Activated CD4-positive, CD25-positive, alpha-beta regulatory T cell treated with anti-CD3 and anti-CD28 coated beads, Interleukin-2, amount 50 U/mL, for 24 hours (primary cell): ENCODE measurements at places on chromosomes 12 and 14.
A peak's percentile ranks its signal among the peaks of the same experiment; 100 is the strongest.

DNA sequence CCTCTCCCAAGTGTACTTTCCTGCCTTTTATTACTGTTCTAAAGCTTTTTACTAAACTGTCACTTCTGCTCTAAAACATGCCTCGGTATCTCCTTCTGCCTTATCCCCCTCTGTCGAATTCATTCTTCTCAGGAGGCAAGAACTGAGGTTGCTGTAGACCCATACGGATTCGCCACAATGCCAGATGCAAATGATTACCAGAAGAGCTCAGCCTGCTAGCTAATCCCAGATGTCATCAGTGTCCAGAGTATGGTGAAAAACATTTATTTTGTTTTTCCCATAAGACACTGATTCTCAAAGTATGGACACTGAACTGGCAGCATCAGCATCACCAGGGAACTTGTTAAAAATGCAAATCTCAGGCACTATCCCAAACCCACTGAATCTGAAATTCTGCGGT lies 359.3 kb downstream of the TMTC2 start:
- no peak for ATAC-seq

- no peak for ATAC-seq
These were observed 37.6 kb downstream of the MUCL1 start for GRCh38 chr12:54891717-54892478.

DNA sequence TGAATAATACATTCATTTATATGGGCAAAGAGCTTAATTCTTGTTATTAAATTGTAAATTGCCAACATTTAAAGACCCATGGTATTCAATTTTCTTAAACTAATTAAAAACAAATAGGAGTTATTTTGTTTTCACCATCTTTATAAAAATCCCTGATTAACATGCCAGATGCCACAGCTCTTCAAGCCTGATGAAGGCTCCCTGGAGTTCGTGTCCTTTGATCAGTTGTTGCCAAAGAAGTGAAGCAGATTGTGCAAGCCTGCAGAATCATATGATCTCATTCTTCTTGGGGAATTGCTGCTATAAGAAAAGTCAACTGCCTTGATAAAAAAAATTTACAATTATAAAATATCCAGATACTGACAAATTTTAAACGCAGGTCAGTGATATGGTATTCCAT lies 288.3 kb upstream of the PPFIA2 start:
- ATAC-seq = no peak

- ATAC-seq = peak; percentile 36
These were observed 530 bp upstream of the FOXN4 start for GRCh38 chr12:109309381-109310246.

GRCh38 chr12:26822026-26822425 lies 11.0 kb downstream of the ITPR2 start:
- ATAC-seq = no peak

DNA sequence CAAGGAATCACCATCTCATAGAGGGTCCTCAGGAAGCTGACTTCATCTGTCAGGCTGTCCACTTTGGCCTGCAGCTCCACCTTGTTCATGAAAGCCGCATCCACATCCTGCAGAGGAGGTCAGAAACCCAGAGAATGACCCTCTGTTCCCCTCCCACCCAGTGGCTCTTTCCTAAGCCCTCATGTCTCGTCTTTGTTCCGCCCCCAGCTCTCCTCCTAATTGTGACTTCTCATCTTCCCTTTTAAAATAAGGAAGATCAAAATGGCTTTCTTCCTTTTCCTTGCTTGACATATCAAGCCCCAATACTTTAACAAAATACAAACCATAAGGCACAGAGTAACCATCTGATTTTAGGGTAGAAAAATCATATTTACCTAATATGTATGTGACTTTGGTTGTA lies 4.4 kb downstream of the KRT76 start:
- no peak for ATAC-seq

GRCh38 chr14:60102389-60102788 lies 10.7 kb downstream of the PCNX4 start:
- ATAC-seq = no peak

DNA sequence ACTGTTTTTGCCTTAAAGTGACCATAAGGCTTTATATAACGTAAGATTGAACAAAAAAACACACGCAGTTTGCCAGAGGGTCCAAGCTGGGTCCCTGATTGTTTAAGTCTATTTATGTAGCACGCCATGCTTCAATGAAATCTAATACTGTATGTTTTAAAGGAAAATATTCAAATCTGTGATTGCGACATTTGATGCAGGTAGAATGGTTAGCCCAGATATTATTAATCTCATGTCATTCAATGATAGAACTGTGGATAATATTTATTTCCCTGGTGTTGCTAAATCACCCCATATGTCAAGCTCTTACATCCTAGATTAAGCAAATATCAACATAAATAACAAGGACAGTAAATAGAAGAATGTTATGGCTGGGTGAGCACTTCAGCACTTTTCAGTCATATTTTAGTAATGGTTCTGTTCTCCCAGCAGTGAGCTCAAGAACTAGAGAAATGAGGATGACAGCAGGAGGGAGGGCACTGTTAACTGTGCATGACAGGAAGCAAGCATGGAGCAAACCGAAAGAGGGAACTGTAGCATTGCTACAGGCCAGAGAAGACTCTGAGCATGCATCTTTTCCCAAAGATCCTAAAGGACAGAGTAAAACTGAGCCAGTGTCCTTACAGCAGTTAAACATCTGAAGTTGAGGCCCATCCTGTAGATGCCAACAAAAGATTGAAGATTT lies 465.7 kb upstream of the MGAT4C start:
- no peak for ATAC-seq

GRCh38 chr12:69099201-69099837 lies 140.1 kb upstream of the CPSF6 start:
- ATAC-seq = no peak

- peak; percentile 82 for ATAC-seq
These were observed 65.8 kb downstream of the NUMB start for GRCh38 chr14:73392329-73393257.

DNA sequence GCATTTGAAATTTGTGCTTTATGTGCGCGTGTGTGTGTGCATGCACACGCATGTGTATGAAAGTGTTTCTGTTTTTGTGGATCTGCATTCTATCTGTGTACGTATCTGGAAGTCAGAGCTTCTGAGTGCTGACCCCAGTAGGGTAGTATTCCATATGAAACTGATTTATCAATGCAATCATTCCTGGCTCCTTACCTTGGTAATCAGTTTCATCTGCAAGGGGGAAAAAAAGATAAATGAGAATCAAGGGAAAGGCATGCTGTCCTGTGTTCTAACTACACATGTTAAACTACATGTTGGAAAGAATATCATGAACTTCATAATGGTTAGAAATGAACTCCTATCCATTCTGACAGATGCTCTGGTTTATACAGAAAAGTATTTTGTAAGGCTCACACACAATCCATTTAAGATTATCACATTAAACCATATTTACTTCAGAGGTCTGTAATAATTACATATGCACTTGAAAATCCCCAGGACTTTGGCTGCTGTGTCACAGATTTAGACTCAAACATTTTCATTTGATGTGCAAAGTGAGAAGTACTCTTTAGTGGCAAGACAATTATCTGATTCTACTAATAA lies 276.1 kb upstream of the LMO3 start:
- ATAC-seq = no peak

DNA sequence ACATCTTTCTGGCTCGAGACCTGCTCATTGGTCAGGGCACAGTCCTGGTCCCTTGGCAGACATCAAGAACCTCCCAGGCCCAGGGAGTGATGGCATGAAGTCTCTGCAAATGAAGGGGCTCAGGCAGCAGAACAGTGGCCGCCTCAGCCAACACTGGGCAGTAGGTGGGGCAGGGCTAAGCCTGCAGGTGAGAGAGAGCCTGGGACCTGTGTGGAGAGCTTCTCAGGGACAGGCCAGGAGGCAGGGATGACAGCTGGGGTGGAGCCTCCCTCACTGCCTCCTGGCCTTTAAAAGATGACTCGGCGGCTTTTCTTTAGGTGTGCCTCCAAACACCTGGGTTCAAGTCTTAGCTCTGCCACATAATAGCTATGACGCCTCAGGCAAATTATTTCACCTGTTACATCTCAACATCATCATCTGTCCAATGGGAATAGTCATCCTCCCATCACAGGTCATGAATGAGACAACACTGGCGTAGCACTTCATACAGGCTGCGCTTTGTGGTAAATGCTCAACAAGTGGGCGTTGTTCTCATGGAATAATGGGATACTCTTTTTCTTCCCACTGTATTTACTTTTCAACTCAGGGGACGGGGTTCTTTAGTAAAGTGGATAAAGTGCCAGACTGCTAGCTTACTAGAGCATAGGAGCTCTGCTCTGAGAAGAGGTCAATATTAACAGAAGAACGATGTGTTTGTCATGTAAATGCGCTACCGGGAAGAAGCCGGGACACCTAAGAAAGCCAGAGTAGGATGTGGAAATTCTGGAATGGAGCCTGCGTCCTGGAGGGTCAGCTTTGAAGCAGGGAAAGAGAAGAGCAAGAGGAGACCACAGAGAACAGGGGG lies 277.4 kb downstream of the FOXN3 start:
- no peak for ATAC-seq

- ATAC-seq = no peak
These were observed 23.5 kb upstream of the HIP1R start for GRCh38 chr12:122811777-122812176.

GRCh38 chr12:11655842-11656241 lies 6.4 kb downstream of the ETV6 start:
- ATAC-seq = no peak

- no peak for ATAC-seq
These were observed 53.1 kb downstream of the DAD1 start for GRCh38 chr14:22535916-22536315.

DNA sequence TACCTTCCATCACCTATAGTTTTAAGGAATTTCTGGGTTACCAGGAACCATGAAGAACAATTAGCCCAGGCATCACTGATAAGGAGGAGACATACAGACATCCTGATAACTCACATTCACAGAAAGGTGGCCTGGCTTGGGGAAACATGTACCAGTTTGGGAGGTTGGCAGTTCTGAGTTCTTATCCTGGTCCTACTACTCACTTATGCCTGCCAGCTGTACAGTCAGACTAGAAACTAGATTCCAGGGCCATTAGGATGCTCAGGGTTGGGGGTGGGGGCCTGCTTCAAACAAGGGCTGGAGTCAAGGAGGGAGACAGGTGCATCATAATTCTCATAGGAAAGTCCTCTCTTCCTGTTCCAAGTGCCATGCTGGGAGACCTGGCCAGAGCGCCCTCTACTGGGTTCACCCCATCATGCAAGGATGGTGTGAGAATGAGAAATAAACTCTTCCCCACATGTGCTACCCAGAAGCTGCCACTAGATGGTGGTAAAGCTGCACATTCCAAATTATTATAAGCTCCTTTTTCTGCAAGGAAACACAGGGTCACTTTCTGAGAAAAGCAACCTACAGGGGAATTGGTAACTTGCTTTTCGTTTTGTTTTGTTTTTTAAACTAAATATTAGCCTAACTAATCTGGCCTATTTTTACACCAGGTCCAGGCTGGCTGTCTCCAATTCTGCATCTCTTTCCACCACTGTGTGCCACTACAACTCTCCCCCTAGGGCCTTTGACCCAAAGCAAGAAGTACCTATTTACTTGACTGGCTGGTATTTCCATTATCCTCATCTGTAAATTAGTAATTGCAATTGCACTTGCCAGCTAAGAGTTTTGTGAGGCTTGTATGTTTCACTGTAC lies 14.5 kb downstream of the OAS2 start:
- ATAC-seq = no peak

- ATAC-seq = no peak
These were observed 67.9 kb upstream of the FAM222A start for GRCh38 chr12:109645708-109646107.

GRCh38 chr12:93336291-93336741 lies 41.4 kb upstream of the NUDT4 start:
- no peak for ATAC-seq

GRCh38 chr12:131346555-131347344 lies 364.1 kb upstream of the SFSWAP start:
- ATAC-seq = no peak

DNA sequence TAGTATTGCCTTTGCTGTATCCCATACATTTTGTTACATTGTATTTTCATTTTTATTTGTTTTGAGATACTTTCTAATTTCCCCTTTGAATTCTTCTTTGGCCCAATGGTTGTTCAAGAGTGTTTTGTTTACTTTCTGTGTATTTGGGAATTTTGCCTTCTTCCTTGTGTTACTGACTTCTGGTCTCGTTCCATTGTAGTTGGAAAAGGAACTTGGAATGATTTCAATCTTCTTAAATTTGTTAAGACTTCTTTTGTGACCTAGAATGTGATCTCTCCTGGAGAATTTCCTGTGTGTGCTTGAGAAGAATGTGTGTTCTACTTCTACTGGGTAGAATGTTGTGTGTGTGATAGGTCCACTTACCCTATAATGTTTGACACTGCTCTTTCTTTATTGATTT lies 304.4 kb upstream of the RTL1 start:
- no peak for ATAC-seq

DNA sequence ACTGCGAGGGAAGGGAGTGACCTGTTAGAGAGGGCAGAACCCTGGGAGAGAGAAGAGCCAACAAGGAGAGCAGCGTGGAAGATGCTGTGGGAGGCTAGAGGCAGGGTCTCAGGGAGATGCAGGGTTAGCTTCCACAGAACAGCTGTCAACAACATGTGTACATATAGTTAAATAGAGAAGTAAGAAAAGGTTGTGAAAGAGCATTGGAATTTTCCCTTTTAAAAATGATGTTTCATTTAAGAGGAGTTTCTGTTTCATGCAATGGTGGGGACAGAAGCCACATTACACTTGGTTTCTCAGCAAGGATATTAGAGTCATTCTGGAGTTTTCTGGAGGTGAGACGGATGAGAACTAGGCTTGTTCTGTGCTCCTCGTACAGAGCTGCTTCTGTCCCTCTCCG lies 23.8 kb upstream of the TBC1D30 start:
- no peak for ATAC-seq

- no peak for ATAC-seq
These were observed 183.4 kb upstream of the PPFIA2 start for GRCh38 chr12:81942594-81942993.

GRCh38 chr12:104297477-104298113 lies 5.9 kb upstream of the EID3 start:
- peak; percentile 46 for ATAC-seq
